Mesendoderm (in vitro differentiated cells): ENCODE measurements at places on chromosomes 3 and 15.

DNA sequence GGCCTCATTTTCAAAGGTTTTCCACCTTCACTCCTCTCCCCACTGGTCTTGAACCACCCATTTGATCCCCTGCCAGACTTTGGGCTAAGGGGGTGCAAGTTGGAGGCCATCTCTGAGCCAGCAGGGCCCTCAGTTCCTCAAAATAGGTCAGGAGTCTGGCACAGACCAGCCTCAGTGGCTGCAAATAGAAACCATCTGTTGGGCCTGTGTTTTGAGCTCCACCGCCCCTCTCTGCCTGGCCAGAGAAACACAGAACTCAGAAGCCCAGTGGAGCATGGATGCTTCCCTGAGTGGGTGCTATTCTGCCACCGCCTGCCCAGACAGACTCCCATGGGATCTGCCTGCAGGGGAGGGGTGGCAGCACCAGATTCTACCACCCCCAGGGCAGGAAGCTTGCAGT lies 56.3 kb downstream of the CORO2B start:
- DNase-seq, result no peak

DNA sequence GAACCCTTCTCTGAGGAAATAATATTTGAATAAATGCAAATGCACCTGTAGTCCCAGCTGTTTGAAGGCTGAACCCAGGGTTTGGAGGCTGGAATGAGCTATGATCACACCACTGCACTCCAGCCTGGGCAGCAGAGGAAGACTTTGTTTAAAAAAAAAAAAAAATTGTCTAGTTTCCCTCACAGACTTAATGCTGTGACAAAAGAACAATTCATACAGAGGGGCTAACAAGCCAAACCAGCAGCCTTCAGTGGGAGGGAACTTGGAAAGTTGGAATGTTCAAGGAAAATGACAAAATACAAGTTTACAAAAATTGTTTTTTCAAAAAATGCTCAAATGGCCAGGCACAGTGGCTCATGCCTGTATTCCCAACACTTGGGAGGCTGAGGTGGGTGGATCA lies 228.0 kb upstream of the CGNL1 start:
- no peak for DNase-seq

DNA sequence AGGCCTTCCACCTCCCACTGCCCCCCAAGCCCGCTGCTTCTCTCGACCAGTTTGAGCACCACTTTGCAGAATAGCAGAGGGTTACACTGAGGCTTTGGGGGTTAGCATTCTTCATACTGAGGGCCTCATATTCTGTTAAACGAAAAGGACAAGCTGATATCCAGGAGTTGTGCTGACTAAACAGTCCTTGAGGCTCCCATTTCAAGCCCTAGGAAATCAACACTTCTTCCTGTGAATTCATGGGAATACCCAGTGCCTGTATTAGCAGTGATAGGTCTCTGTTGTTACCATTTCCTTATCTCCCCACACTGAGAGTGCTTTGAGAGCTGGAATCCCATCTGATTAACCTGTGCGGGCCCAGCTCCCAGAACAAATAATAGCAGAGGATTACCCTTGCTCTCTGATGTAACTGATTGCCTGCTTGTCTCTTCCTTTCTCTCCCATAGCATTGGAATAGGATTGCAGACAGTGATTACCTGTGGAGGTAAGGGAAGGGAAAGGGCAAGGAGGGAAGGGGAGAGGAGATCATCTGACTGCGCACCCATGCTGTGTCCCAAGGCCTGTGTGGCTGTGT lies 930 bp downstream of the FBXW12 start:
- peak; percentile 81 for DNase-seq

GRCh38 chr3:175898194-175898593 lies 1039.1 kb downstream of the NAALADL2 start:
- no peak for DNase-seq

DNA sequence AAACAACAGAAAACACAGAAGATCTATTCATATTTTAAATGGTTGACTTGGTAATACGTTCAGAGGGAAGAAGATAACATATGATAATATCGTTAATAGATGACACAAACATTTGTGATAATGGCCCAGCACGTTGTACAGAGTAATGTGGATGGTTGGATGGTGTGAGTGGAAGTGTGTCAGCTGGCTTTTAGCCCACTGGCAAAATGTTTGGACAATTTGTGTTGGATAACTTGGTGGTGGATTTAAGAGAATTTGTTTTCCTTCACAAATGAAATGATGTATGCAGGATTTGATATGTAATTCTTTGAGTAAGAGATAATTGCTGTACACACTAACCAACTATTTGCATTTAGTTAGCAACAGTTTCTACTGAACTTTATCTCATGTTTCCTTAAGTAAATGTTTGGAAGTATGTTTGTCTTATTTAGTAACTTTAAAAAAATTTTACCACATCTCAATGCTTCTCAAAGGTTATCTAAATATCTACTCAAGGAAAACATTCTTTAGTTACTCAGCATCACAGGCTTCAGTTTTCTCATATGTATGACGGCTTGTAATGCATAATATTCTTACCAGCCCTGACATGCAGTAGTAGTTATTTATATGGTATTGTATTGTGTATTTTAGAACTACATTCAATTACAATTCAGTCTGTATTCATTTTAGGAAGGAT lies 328.5 kb upstream of the GOLIM4 start:
- no peak for DNase-seq

GRCh38 chr15:40762919-40763800 lies 708 bp upstream of the GCHFR start:
- DNase-seq, result peak; percentile 60

DNA sequence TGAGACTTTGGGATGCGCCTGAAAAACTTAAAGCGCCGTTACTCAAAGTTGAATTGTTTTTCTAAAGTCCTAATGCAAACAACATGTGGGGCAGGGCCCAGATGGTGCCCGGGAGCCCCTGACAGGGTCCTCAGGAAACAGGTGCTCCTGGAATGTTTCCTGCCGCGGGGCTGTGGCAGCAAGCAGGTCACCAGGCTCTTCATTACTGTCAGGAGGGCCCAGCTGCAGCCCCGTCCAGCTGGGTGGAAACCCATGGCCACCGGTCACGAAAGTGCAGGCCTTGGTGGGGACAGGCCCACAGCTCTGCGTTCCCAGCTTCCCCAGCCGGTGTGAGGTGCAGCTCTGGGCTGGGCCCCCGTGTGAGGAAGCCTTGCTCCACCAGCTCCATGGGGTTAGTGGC lies 63.9 kb upstream of the GATA2 start:
- no peak for DNase-seq

- no peak for DNase-seq
Measured at GRCh38 chr3:190673148-190673547, 159.3 kb downstream of the IL1RAP start.
